COLO829 (cell line): ENCODE measurements at places on chromosomes 4 and X.

GRCh38 chrX:43813898-43814297 lies 68.4 kb downstream of the MAOB start:
- peak; percentile 2 for DNase-seq

DNA sequence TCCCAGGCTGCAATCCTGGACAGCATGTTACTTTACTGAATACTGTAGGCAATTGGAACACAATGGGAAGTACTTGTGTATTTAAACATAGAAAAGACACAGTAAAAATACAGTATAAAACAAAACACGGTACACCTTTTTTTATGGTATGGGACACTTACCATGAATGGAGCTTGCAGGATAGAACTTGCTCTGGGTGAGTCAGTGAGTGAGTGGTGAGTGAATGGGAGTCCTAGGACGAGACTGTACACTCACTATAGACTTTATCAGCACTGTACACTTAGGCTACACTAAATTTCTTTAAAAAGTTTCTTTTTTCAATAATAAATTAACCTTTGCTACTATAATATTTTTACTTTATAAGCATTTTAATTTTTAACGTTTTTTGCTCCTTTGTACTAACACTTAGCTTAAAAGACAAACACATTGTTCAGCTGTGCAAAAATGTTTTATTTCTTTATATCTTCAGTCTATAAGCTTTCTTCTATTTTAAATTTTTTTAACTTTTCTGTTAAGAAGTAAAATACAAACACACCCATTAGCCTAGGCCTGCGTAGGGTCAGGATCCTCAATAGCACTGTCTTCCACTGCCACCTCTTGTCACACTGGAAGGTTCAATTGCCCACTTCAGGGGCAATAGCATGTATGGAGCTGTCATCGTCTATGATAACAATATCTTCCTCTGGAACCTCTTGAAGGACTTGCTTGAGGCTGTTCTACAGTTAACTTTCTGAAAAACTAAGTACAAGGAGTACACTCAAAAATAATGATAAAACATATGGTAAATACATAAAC lies 293.5 kb upstream of the FSTL5 start:
- no peak for DNase-seq

DNA sequence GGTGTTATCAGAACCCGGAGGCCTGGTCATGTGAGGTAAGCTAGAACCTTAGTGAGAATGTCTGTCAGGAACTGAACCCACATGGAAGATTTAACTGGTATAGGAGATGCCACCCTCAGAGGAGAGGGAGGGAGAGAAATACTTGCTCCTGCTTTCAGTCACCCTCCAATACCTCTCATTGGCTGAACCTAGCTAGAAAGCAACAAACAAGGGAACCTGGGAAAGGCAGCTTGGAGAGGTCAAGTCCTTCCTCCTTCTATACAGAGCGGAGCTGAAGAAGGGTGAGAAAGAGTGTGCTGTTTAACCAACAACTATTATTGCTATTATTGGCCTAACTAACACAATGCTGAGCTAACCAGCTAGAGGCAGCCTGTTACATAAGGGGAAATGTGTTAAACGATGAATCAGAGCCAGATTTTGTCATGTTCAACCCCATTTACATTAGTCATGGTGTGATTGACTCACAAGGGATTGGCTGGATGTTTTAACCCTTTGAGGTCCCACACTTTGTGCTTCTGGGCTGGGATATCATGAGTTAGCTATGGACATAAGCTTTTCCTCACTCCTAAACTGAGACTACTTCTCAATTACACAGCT lies 96.5 kb upstream of the ESX1 start:
- peak; percentile 54 for DNase-seq

GRCh38 chrX:136157187-136157586 lies 9.9 kb downstream of the FHL1 start:
- no peak for DNase-seq

- DNase-seq: no peak
Measured at GRCh38 chr4:67988991-67989390, 25.7 kb upstream of the TMPRSS11A start.

GRCh38 chr4:151955721-151956380 lies 195.0 kb upstream of the GATB start:
- no peak for DNase-seq

DNA sequence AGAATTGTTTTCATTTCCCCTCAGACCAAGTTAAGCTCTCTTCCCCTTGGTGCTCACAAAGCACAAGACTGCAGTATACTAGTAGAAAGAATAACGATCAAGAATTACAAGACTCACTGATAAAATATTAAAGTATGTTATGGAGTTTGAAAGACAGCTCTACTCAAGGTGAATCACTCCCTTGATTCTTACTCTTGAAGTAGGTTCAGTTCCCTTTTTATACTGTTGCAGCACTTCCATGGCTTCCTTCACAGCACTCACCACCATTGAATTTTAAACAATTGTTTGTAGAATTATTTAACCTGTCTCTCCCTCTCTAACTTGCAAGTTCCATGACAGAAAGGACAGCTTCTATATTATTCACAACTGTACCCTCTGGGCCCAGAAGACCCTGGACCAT lies 42.2 kb downstream of the CASK start:
- DNase-seq: no peak

GRCh38 chr4:87074121-87074488 lies 139.3 kb downstream of the AFF1 start:
- no peak for DNase-seq

DNA sequence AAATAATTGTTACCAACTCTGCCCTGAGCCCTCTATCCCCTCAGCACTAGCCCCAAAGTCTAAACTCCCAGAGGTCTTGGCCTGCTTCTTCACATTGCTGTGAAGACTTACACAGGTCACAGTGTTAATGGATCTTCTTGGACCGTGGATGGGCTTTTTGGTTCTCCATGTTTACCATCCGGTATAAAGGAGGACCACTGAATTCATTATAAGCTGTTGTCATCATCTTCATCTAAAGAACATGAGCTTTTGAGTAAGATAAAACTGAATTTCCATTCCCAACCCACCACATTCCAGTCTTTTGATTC lies 8.5 kb downstream of the NUDT11 start:
- DNase-seq: no peak

- DNase-seq: no peak
Measured at GRCh38 chr4:77126809-77127208, 30.2 kb upstream of the CCNG2 start.

DNA sequence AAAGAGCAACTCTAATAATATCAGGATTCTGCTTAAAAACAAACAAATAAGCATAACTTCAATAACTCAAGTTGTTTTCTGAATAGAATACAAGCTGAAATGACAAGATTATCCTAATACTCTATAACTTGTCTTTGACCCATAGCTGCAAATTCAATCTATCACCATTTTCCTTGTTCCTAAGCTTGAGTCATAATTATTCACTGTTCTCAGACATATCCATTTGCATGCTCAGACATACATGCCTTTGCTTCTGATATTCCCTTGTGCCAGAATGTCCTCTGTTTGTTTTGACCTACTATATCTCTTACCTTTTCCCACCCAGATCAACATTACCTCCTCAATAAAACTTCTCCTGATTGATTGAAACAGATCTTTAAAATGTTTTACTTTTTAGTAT lies 109.7 kb downstream of the SNCA start:
- DNase-seq: no peak

DNA sequence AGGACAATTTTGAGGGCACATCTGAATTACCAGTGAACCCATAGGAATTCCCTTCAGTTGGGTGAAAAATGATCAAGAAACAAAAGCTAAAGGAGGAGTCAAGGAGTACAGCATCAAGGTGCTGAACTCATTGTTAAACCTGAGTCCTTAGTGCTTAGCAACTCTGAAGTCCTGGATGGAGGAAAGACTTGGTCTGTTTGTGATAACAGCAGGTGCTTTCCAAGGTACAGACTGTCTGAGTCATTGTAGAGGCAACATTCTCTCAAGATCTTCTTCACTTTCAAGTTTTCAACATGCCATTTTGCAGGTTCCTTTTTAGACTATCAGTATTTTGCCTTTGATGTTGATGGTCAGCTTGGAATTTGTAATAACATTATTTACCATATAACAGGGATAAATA lies 293.9 kb downstream of the AFF2 start:
- no peak for DNase-seq

DNA sequence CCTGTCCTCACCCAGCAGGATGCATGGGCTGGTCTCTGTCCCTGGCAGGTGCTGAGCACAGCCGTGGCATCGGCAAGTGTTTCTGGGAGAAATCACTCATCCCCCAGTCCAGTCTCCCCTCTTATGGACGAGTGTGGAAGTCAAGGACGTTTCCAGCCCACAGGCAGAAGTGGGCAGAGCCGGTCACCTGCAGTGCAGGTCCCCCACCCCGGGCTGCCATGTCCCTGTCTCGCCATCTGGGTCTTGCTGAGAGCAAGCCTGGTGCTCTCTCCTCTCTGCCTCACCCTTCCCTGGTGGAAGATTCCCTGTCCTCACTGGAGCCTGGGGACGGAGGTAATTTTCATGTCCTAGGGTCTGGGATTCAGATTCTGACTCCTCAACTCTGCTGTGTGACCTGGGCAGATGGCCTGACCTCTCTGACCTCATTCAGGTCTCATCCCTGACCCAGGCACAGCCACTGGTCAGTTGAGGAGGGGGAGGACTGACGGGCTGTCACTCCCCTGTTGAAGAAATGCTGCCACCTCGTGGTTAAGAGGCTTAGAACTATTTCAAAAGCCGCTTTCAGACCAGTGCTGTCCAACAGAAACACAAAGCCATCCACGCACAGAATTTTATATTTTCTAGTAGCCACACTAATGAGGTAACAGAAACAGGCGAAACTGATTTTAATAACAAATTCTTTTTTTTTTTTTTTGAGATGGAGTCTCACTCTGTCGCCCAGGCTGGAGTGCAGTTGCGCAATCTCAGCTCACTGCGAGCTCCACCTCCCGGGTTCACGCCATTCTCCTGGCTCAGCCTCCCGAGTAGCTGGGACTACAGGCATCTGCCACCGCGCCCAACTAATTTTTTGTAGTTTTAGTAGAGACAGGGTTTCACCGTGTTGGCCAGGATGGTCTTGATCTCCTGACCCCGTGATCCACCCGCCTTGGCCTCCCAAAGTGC lies 1.8 kb downstream of the CPZ start:
- DNase-seq: peak; percentile 64

- no peak for DNase-seq
Measured at GRCh38 chrX:44784241-44784640, 59.6 kb upstream of the DUSP21 start.

DNA sequence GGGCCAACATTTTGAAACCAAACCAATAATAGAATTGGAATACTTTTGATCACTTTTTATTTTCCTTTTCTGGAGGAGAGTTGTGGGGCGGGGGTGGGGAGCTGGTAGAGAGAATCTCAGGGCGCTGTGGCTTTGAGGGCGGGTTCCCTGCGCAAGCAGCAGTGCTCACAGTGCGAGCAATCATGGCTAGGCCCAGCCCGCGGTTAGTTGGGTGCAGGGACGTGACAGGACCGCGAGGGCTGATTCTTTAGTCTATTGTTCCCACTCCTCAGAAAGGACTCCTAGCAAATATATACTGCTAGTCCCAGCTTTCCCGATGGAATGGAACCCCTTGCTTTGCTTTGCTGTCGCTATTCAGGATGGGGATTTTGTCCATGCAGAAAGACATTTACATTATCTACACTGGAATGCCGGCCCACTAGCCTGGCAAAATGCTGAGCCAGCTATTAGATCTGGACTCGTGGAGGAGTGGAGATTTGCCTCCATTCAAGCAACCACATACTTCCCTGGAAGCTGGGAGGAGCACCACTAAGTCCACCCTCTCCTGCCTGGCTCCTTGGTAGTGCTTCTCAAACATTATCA lies 23.9 kb upstream of the APLN start:
- DNase-seq: no peak

DNA sequence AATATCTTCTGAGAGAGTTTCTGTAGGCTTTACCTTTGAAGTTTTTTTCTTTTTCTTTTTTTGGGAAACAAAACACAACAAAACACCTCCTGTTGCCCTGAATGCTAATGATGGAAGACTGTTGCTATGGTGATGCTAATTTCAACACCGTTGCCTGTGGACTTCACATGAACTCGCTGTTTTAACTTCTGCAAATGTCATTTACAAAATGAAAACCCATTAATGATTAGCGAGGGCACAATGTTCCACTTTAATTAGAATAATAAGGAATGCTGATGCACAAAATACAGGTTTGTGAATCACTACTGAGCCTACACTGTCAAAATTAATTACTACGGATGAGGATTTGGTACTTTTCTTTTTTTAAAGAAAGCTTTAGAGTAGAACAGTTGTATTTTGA lies 227.1 kb upstream of the FTHL17 start:
- DNase-seq: no peak

DNA sequence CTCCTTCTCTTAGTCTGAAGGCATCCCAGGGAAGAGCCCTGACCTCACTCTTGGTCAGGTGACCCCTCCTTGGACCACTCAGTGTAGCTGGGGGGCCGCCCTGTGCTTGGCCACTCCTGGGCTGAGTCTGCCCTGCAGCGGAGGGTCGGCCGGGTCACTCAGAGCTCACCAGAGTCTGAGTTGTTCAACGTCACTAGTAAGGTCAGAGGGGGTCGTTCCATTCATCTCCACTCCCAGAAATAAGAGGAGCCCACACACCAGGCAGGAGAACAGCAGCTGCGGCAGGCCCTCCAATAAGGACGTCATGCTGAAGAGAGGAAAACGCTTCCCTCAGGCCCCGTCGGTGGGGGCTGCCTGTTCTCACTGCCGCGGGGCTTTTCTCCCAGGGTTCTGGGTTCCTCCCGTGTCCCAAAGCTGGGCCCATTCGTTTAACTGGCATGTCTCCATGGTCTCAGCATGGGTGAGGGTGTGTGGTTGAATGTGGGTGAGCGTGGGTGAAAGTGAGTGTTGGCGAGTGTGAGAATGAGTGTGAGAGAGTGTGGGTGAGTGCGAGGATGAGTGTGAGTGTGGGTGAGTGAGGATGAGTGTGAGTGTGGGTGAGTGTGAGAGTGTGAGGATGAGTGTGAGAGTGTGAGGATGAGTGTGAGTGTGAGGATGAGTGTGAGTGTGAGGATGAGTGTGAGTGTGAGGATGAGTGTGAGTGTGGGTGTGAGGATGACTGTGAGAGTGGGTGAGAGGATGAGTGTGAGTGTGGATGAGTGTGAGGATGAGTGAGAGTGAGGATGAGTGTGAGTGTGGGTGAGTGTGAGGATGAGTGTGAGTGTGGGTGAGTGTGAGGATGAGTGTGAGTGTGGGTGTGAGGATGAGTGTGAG lies 47.7 kb downstream of the ING2 start:
- DNase-seq: no peak

GRCh38 chrX:5080791-5081190 lies 1147.9 kb downstream of the NLGN4X start:
- DNase-seq: peak; percentile 6

GRCh38 chr4:41124916-41125548 lies 89.3 kb downstream of the APBB2 start:
- DNase-seq: no peak

DNA sequence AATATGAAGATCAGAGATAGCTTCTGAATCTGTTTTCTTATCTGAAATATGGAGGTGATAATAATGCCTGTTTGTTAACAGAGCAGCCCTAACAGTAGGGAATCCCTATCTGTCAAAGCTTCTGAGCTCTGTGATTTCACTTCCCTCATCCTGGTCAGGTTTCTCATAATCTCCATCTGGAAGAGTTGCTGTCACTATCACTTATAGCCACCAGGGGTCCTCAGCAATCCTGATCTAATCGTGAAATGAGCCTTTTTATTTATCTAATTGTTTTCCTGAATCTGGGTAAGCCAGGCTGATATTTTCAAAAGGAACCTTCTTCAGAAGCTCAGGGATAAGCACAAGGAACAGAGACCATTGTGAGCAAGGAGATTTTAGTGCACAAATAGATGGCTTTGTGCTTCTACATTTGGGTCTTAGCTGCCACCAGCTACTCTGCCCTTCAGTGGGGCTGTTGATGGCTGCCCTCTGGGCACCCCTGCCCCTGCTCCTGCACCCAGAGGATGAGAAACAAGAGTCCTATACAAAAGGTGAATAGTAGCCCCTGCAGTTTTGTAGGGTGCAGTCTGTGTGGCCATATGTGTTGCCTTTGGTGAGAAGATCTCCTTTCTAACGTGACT lies 196.4 kb upstream of the RADX start:
- no peak for DNase-seq
